ENCODE measurements at places on chromosomes 4 and X. TPM values are rescaled to one million over a fixed set of nuclear protein-coding genes. Genes with fewer than 3 reads are reported as not detected.
A peak's percentile ranks its signal among the peaks of the same experiment; 100 is the strongest.

- no peak for DNase-seq
- no peak overlapping the region for H3K4me3 ChIP-seq
- no peaks in the 10 kb centered on the region for H3K36me3 ChIP-seq
- H3K4me1 ChIP-seq, result peaks cover 11% of the 10 kb centered on the region
- H3K27ac ChIP-seq, result no peak overlapping the region
- H3K27me3 ChIP-seq, result peaks cover 33% of the 10 kb centered on the region
Measured at GRCh38 chr4:153079857-153080391, 124.3 kb upstream of the TRIM2 start.

GRCh38 chr4:122686691-122687090, 45.8 kb upstream of the BBS12 start:
- DNase-seq, result no peak
- H3K27ac ChIP-seq, result no peak overlapping the region
- peaks cover 7% of the 10 kb centered on the region for H3K4me1 ChIP-seq
- H3K36me3 ChIP-seq, result no peaks in the 10 kb centered on the region
- peaks cover 20% of the 10 kb centered on the region for H3K27me3 ChIP-seq
- no peak overlapping the region for H3K4me3 ChIP-seq

GRCh38 chrX:152845618-152846240, 14.9 kb downstream of the NSDHL start:
- peaks cover under 1% of the 10 kb centered on the region for H3K36me3 ChIP-seq
- no peak overlapping the region for H3K4me3 ChIP-seq
- DNase-seq, result no peak
- no peak overlapping the region for H3K27ac ChIP-seq

GRCh38 chr4:157271166-157271869, 50.8 kb downstream of the GRIA2 start:
- H3K36me3 ChIP-seq, result no peaks in the 10 kb centered on the region
- no peak overlapping the region for H3K27ac ChIP-seq
- peak; percentile 37 for DNase-seq
- H3K27me3 ChIP-seq, result peaks cover 4% of the 10 kb centered on the region
- no peaks in the 10 kb centered on the region for H3K4me1 ChIP-seq

DNA sequence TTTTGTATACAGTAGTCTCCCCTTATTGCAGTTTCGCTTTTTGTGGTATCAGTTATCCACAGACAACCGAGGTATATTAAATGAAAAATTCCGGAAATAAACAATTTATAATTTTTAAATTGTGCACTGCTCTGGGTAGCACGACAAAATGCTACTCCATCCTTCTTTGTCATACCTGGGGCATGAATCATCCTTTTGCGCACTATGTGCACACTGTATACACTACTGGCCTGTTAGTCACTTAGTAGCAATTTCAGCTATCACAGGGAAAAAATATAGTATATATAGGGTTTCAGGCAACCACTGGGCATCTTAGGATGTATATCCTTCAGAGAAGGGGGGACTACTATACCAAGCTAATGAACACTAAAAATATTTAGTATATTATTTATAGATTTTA, 198.8 kb upstream of the FAT4 start:
- H3K36me3 ChIP-seq, result no peaks in the 10 kb centered on the region
- peaks cover 23% of the 10 kb centered on the region for H3K4me1 ChIP-seq
- H3K27ac ChIP-seq, result peak overlapping the region; percentile 47
- no peaks in the 10 kb centered on the region for H3K27me3 ChIP-seq
- DNase-seq, result peak; percentile 77
- H3K4me3 ChIP-seq, result peak overlapping the region; percentile 55

GRCh38 chr4:80235451-80235850, 31.0 kb upstream of the FGF5 start:
- H3K27me3 ChIP-seq, result no peaks in the 10 kb centered on the region
- H3K36me3 ChIP-seq, result no peaks in the 10 kb centered on the region
- peak overlapping the region; percentile 85 for H3K27ac ChIP-seq
- DNase-seq, result peak; percentile 63
- peaks cover 13% of the 10 kb centered on the region for H3K4me1 ChIP-seq

DNA sequence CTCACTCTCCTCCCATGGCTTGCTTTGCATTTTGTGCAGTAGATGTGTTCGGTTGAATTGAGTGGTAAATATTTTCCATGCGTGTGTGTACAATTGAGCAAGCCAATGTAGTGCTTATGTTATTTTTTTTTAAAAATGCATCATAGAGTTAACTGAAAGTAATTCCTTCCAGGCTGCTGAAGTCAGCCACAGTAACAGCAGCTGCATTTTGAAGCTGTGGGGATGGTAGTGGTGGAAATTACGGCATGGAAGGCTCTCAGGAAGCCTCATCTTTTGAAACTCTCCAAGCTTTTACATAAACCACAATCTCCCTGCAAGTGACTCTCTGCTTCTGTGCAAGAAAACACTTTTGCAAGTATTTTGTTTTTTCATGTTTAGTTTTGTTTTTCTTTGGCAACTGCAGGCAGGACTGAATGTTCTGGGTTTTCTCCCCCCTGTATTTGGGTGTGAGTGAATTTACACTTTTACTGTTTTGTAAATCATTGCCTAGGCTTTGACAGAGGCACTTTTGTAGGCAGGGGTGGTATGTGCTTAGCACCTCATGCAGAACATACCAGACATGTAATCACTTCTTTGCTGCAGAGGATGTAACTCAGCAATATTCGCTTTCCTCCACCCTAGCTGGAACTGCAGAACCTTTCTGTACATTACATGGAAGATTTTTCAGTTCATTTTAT, 56.2 kb downstream of the LRRC66 start:
- peaks cover 6% of the 10 kb centered on the region for H3K27me3 ChIP-seq
- no peaks in the 10 kb centered on the region for H3K36me3 ChIP-seq
- H3K4me1 ChIP-seq, result peaks cover 8% of the 10 kb centered on the region
- no peak overlapping the region for H3K27ac ChIP-seq

GRCh38 chr4:8895295-8895694, 23.7 kb upstream of the HMX1 start:
- no peak overlapping the region for H3K4me3 ChIP-seq
- H3K27ac ChIP-seq, result no peak overlapping the region
- peaks cover 40% of the 10 kb centered on the region for H3K27me3 ChIP-seq
- H3K36me3 ChIP-seq, result no peaks in the 10 kb centered on the region

- H3K4me3 ChIP-seq, result no peak overlapping the region
- peak; percentile 5 for DNase-seq
- H3K4me1 ChIP-seq, result peaks cover 10% of the 10 kb centered on the region
- no peak overlapping the region for H3K27ac ChIP-seq
- no peaks in the 10 kb centered on the region for H3K36me3 ChIP-seq
- peaks cover 1% of the 10 kb centered on the region for H3K27me3 ChIP-seq
Measured at GRCh38 chrX:58025979-58026378, 115.7 kb upstream of the ZXDA start.

DNA sequence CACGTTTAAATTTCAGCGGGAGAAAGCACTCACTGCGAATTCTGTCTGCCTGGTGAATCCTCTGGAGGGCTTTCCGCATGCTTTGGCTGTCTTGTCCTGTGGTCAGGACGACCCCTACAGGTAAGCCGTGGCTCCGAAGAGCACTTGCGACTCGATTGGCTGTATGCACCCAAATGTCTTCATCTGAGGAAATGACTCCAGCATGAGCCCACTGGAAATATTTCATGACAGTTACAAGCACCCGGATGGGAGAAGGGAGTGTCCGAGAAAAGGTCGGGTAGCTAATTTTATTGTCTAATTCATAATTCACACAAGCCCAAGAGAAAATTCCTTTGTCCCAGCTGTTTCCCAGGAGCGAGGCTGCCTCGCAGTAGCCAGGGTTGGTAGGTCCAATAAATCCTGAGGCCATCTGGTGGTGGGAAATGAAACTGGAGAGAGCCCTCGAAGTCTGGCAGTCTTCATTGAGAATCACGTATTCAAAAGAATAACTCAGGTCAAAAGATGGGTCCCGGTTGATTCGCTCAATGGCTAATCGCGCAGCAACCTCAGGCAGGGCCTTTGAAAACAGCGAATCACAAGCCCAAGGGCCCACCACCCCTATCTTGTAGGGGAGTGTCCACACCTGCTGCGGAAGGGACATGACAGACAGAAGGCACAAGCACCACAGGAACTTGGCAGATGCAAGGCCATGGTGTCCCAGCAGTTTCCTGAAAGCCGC, 6.6 kb downstream of the GUCY2F start:
- H3K4me1 ChIP-seq, result peaks cover 12% of the 10 kb centered on the region
- H3K4me3 ChIP-seq, result no peak overlapping the region
- H3K36me3 ChIP-seq, result no peaks in the 10 kb centered on the region
- peaks cover 9% of the 10 kb centered on the region for H3K27me3 ChIP-seq
- DNase-seq, result peak; percentile 21

DNA sequence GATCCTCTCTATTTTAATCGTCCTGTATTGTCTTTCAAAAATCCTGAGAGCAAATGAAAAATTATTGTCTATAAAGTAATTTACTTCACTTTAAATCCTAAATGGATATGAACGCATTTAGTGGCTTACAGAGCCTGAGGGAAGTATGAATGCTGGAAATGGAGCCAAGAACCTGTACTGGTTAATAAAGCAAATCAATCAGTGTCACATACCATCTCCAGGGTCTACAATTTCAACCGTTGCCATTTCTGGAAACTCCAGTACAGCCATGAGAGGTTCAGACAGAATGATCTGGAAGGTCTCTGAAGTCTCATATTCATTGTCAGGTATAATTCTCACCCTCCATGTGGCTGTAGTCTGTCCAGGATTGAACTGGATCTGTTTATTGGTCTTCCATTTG, 76.6 kb downstream of the FREM3 start:
- DNase-seq, result no peak
- no peak overlapping the region for H3K27ac ChIP-seq
- H3K4me1 ChIP-seq, result no peaks in the 10 kb centered on the region
- no peaks in the 10 kb centered on the region for H3K36me3 ChIP-seq
- no peaks in the 10 kb centered on the region for H3K27me3 ChIP-seq
- H3K4me3 ChIP-seq, result no peak overlapping the region

DNA sequence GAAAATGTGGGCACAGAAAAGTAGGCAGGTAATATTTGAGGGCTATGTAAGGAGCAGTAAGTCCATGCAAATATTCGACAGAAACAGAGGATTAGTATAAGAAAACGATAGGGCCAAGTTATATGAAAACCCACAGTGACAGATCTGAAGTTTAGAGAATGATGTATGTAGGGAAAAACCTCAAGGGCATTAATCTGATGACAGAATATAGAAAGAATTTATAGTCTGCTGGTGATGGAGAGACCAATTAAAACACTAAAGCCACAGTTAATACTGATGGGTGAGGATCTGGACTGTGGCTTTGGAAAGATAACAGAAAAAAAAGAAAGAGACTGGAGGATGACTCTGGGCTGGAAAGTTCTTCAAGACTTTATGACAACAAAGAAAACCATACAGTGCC, 169.7 kb downstream of the PALLD start:
- H3K27ac ChIP-seq, result peak overlapping the region; percentile 1
- H3K4me1 ChIP-seq, result peaks cover 41% of the 10 kb centered on the region
- H3K4me3 ChIP-seq, result peak overlapping the region; percentile 15
- H3K36me3 ChIP-seq, result no peaks in the 10 kb centered on the region

DNA sequence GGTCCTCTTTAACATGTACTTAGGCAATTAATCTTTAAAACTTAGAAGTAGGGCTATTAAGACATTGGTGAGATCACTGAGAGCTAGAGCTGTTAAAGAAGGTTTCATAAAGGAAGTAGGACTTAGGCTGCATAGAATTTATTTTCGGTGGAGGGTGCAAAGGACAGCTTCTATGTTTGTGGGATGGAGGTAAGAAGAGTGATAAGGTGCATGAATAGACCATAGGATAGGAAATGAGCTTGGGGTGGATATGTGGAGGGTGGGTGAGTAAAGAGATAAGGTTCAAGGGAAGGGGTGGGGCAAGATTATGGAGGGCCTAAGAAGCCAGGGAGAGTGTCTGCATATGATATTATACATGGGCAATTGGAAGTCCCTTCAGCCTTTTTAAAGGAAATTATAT, 15.9 kb downstream of the RTL9 start:
- peaks cover 15% of the 10 kb centered on the region for H3K4me1 ChIP-seq
- no peak for DNase-seq

The INTS12 gene
- 25.9 TPM for total RNA-seq

The TCEAL1 gene
- 33.5 TPM for total RNA-seq

The PAGE2B gene
- total RNA-seq, result not detected

The RHOXF2B gene
- not detected for total RNA-seq

The USP51 gene
- total RNA-seq, result 1.1 TPM

The PLAC1 gene
- not detected for total RNA-seq

The PCDH19 gene
- total RNA-seq, result 0.09 TPM

The TBX22 gene
- total RNA-seq, result not detected

Measured in HFFc6 (cell line).